Activated T-cell treated with anti-CD3 and anti-CD28 coated beads for 24 hours (primary cell): ENCODE measurements at places on chromosomes 6 and 20.

- no peak for DNase-seq
Observed at GRCh38 chr6:119591235-119591634, 241.7 kb upstream of the MAN1A1 start.

DNA sequence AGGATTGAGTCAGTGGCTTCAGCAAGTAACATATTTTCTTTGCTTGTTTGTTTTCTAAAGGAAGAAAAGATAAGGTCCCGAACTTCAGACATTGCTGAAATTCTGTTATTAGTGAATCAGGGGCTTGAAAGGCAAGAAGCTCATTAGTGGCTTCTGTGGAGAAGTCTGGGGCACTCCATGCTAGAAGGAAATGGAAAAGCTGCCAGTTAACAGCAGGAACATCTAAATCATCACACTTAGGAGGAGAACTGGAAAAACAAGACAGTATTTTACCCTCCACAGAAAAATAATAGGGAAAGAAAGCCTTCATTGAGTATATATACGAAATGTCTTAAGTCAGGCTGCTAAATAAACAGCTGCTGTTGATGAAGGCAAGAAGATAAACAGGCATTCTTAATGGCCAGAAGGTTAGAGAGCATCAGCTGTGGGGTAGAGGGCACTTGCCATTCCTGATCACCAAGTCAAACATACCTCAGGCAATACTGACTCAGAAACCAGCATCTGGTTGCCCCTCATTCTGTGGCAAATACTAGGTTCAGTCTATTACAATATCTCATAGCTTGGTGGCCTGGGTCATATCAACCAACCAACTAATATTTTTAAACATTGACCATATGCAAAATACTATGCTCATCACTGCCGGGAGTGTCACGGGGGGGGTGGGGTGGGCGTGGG, 143.2 kb upstream of the TENT5A start:
- DNase-seq = no peak

GRCh38 chr20:41902346-41902745, 284.2 kb upstream of the CHD6 start:
- DNase-seq = no peak

DNA sequence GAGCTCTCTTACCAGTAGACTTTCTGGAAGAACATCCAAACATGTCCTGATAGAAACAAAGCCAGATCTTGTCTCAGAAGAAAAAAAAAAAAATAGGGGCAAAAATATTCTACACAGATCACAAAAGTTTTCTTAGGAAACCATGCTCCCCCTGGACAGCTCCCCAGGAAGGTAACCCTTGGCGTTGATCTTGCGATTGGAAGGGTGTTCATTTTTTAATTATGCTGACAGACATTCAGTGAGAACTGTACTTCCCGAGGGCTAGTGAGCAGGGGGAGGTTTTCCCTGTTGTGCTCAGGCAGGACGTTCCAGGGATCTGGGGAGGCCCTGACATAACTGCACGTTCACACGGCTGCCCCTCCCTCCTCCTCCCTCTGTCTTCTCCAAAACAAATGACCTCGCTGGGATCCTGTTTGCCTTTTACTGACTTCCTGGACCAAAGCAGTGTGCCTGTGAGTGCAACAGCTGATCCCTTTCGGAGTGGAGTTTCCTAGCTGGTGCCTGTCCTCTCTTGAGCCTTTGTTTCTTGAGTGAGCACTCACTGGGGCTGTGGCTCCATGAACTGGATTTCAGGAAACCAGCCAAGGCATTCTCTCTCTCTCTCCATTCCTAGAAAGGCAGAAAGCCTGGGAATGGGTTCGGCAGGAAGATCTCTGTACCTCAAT, 46.7 kb downstream of the MARCKS start:
- DNase-seq = no peak

- DNase-seq = no peak
Observed at GRCh38 chr20:57409672-57410397, 18.6 kb downstream of the RBM38 start.

DNA sequence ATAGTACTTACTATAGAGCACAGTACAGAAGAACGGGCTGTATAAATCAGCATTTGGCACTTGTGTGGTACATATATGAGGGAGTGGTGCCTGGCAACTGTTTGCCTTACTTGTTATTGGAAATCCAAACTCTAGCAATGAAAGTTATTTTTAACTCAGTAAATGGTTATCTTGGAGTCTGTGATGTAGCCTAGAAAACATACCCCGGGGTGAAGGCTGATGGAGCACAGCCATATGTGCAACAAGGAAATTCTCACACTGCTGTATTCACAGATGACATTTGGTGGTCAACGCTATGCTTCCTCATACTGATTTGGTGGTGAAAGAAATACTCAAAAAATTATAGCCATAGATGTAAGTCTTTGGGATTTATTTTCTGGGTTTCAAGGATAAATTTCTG, 807.5 kb upstream of the FLRT3 start:
- DNase-seq = no peak

DNA sequence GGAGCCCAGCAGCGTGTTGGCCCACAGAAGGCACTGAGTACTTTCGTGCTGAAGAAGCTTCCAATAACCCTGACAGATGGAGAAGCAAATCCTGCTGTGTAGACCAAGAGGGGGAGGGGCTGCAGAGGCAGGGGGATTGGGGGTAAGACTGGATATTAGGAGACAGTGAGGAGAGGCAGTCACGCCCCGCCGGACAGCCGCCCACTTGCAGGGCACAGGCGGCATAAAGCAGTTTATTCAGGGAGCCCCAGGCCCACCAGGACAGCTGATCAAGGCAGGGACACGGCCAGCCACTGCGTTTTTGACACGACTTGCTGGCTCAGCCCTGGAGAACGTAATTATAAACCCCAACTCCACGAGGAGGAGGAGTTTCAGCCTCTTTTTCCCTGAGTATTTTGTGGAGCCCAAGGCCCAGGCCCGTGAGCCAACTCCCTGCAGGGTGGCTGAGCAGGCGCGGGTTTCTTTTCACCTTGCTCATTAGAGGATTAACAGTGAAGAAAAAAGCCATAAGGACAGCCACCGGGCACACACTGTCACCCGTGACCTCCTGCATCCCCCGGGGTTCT, 177.9 kb downstream of the TFAP2C start:
- DNase-seq = no peak

GRCh38 chr20:16491294-16491905, 81.8 kb downstream of the KIF16B start:
- no peak for DNase-seq

- no peak for DNase-seq
Observed at GRCh38 chr6:36113703-36114102, 16.6 kb upstream of the MAPK13 start.

GRCh38 chr6:30861257-30862048, 22.9 kb upstream of the DDR1 start:
- no peak for DNase-seq

- no peak for DNase-seq
Observed at GRCh38 chr6:14856177-14856576, 389.7 kb upstream of the JARID2 start.

GRCh38 chr20:1815502-1816085, 79.6 kb upstream of the SIRPA start:
- DNase-seq = no peak

- DNase-seq = no peak
Observed at GRCh38 chr20:4069751-4070150, 54.4 kb upstream of the RNF24 start.

GRCh38 chr6:119308991-119309657, 40.4 kb downstream of the MAN1A1 start:
- no peak for DNase-seq

- no peak for DNase-seq
Observed at GRCh38 chr20:41304424-41305079, 13.0 kb downstream of the ZHX3 start.

- DNase-seq = no peak
Observed at GRCh38 chr6:169221264-169221663, 32.4 kb downstream of the THBS2 start.

DNA sequence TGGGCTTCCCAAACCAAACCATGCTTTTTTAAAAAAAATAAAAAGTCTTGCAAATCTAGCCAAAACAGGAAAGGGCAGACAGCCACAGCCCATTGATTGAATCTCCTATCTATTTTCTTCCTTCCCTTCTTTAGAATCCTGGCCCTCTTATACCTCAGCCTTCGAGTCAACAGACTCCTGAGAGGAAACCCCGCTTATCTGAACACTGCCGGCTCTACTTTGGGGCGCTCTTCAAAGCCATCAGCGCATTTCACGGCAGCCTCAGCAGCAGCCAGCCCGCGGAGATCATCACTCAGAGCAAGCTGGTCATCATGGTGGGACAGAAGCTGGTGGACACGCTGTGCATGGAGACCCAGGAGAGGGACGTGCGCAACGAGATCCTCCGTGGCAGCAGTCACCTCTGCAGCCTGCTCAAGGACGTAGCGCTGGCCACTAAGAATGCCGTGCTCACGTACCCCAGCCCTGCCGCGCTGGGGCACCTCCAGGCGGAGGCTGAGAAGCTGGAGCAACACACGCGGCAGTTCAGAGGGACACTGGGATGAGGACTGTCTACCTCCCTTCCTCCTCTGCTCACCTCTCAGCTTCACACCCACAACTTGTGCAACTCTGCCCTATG, 10.1 kb upstream of the RTF2 start:
- DNase-seq = no peak

DNA sequence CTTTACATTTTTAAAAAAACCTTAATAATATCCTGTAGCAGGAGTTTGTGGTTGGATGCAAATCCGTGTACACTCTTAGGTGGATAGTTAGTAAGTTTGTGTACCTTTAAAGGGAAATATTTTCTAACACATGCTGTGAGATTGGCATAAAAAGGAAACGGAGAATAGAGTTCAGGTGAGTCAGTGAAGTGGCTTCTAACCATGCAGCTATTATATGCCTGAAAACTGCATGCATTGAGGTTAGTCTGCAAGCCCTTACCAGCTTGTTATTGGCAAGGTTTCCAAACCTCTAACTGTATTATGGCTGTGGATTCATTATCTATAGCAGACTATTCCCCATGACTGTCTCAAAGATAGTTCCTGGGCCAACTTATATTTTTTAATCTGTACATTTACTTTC, 420.6 kb upstream of the MMS22L start:
- no peak for DNase-seq

DNA sequence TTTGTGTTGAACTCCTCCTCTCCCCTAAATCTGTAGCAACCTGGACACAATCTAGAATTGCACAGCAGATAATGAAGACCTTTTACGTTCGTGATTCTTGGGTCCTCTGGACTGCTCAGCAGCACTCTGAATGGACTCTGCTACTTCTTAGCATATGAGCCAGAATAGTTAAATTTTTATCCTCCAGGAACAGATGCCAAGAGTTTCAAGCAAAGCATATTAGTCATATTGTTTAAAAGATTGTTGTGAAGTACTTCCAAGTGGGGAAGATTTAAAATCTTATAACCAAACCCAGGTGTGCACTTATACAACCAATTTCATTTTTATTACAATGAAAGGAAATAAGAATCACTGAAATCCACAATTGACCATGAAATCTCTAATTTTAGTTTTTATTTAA, 118.9 kb upstream of the EXOC2 start:
- DNase-seq = no peak

DNA sequence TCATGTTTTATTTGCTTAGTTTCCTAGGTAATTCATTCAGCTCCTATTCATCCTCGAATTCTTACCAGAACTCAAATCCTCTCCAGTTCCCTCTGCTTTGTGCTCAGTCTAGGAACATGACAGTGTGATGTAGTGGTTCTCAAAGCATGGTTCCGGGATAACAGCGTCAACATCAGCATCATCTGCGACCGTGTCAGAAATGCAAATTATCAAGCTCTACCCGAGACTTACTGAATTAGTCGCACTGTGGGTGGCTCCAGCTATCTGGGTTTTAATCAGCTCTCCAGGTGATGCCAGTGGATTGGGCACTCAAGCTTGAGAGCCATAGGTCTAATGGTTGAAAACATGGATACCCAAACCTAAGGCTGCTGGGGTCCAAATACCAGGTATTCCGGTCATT, 7.7 kb upstream of the STK35 start:
- DNase-seq = no peak

- no peak for DNase-seq
Observed at GRCh38 chr6:149131891-149132290, 185.6 kb upstream of the TAB2 start.

GRCh38 chr6:169783401-169783800, 32.0 kb downstream of the ERMARD start:
- DNase-seq = no peak

GRCh38 chr6:111461860-111462259, 21.2 kb downstream of the REV3L start:
- DNase-seq = no peak

DNA sequence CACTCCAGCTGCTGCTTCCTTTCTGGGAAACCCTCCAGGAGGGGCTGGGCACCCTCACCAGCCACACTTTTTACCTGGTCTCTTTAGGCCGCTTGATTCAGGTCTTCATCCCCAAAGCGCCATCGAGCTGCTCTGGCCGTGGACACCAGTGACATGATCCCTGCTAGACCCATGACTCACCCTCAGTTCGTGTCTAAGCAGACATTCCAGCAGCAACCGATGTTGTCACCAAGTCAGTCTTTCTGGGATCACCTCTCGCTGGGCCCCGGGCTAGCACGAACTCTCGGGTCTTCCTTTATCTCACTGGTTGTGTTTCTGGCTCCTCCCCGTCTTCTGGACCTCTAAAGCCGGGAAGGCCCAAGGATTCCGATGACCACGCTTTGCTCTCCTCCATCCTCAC, 43.0 kb upstream of the GPR31 start:
- no peak for DNase-seq

DNA sequence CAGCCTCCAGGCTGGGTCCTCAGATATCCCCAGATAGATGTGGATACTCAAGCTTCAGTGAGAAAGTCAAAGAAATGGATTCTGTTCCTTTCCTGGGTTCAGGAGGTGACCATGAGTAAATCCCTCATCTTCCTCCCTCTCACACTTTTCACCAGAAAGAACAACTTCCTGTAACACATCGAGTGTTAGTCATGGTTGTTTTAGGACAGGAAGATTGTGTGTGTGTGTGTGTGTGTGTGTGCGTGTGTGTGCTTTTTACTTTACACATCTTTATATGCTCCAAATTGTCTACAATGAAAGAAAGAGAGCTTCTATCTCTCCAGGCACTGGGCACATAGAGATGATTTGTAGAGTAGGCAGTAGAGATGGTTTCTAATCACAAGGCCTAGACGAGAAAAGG, 139.9 kb downstream of the TBXT start:
- no peak for DNase-seq

DNA sequence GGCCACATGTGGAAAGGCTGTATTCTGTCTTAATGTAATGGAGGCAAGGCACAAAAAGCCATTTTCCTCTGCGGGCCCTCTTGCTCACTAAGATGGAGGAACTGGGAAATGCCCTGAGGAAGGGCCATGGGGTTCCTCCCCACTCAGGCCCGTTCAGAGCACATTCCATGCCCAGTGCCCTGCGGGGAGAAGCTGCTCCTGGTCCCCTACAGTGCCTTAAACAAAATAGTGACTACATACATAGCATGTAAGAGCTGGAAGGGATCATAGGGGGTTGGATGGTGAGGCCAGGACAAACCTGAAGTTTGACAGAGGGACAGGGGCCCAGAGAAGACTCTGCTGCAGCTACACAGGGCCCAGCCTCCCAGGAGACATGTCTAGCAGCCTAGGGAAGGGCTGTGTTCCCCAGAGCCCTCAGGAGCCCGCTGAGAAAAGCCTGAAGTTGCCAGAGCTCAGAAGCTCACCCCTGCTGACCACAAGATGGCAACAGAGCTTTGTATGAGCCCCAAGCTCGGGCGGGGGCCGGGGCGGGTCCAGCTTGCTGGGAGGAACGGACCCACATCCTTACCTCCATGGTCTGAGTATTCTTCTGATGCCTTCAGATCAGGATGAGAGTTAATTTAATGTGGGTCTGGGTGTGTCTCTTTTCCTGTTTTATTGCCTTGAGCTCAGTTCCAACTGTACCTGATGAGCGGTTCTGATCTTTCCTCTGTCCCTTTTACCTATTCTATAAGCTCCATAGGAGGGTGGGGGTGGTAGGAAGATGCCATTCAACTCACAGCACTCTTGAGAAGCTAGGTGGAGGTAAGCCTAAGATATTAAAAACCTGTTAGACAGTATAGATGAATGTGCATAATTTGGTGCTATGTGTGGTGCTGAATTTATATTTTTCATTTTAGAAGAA, 242.9 kb downstream of the CDC5L start:
- DNase-seq = peak; percentile 16
